ENCODE measurements at places on chromosomes 6 and 20.

GRCh38 chr6:146304181-146304580, 239.5 kb upstream of the RAB32 start:
- no peak for DNase-seq

DNA sequence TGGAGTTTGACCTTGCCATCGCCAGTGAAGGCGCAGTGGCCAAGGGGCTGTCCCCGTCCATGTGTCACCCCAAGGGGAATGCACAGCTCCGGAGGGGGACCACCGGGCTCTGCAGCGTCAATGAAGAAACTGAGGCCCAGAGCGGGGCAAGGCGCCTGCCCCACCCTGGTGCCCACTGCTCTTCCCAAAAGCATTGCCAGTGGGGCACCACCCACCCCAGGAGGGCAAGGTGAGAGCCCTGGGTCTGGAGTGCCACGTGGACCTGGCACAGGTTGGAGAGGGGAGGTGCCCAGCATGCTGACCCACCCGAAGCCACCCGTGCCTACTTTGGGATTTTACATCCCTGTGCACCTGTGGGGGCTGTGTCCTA, 8.3 kb downstream of the NTSR1 start:
- no peak for DNase-seq

DNA sequence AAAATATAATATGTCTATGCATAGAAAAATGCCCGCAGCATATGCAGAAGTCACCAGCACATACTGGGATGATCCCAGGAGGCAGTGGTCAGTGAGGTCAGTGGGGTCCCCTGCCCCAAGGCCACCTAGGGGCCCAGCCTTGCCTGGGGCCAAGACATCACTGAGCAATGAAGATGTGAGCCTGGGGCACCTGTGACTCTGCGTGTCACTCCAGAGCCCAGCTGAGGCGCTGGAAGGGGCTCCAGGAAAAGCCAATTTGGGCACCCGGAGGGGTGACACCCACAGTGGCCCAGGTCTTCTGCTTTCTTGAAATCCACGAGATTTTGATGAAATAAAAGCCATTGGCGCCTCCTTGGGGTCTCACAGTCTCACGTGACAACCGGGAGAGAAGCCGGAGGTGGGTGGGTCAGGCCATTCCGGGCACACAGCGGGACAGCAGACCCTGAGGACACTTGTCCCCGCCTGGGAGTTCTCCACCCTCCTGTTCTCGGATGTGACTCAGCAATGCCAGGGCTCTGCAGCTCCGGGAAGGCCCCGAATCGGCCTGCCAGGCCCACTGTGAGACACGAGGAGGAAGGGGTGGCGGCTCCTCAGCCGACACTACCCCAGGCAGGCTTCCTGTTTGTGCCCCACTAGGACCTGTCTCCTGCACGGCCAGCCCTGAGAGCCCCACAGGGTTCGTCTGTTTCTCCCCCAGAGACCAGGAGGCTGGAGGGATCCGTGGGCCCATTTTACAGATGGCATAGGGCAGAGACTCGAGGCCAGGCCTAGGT, 24.4 kb upstream of the SLCO4A1 start:
- DNase-seq: no peak

DNA sequence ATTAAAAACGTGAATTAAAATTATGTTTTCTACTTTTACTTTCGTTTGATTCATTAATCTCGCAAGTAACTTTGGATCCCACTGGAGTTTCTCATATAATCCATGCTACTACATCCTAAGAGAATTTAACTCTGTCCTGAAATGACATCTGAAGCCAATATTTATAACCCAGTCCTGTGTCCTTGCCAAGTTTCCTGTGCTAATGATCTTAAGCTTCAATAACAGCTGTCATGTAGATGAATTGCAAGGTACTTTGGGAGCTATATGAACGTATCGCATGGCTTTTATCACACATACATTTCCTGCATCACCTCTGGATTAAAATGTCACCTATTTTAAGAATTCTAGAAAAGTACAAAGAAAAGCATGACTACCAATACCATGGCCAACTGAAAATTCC, 833.8 kb upstream of the CITED2 start:
- DNase-seq: peak; percentile 71

GRCh38 chr6:43608807-43609206, 20.3 kb downstream of the GTPBP2 start:
- no peak for DNase-seq

GRCh38 chr20:33273117-33273851, 9.7 kb upstream of the BPIFB1 start:
- DNase-seq: no peak

GRCh38 chr6:151284012-151284411, 44.2 kb downstream of the AKAP12 start:
- DNase-seq: no peak
